ENCODE measurements at places on chromosomes 5 and 9. TPM values are rescaled to one million over a fixed set of nuclear protein-coding genes. Genes with fewer than 3 reads are reported as not detected.

Gene ECPAS
- total RNA-seq, result 59.6 TPM

Gene HEMGN
- not detected for total RNA-seq

Gene SV2C
- not detected for total RNA-seq

Gene TMEM174
- total RNA-seq, result not detected

Gene IDNK
- total RNA-seq, result 4.2 TPM

Gene KCNV2
- not detected for total RNA-seq

Gene LRRC70
- total RNA-seq, result 0.87 TPM

Gene EIF4E1B
- not detected for total RNA-seq

Gene TNFSF8
- not detected for total RNA-seq

Gene CFAP77
- total RNA-seq, result 0.25 TPM

Gene NREP
- 15.5 TPM for total RNA-seq

Gene GABBR2
- not detected for total RNA-seq

Gene IL4
- not detected for total RNA-seq

Gene TTC23L
- total RNA-seq, result not detected

Data from cardiac ventricle fibroblast (primary cell).